ENCODE measurements at places on chromosomes 16 and 17.

DNA sequence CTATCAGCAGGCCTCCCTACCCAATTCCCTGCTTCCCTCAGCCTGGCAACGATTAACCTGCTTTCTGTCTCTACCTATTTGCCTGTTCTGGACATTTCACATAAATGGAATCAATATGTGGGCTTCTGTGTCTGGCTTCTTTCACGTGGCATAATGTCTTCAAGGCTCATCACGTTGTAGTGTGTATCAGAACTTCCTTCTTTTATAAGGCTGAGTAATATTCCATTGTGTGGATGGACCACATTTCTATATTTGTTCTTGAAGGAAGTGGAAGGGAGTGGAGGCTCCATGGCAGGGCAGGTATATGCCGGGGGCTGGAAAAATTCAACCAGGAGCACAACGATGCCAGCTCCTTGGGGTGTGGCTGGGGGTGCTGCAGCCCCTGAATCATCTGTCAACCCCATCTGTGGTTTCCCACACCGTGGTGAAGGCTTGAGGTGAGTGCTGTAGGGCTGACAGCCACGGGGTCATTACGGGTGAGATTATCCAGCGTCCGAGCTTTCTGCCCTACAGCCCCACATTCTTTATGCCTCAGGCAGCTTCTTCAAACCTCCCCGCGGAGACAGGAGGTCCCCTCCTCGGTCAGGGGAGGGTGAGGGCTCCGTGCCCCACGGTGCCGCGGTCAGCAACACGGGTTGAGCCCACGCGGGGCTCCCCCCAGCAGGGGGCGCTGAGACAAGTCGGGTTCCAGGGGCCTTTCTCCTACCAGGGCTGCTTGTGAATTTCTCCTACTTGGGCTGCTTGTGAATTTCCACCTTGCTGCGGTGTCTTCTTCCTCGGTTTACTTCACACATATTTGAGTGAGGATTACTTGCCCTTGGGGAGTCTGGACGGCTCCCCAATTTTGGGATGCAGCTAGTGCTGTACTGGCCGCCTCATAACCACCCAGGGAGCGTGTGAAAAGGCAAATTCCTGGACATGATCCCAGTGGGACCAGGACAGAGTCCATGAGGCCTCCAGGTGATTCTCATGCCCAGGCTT is 18.3 kb upstream of the WFIKKN2 start:
- DNase-seq, result no peak

DNA sequence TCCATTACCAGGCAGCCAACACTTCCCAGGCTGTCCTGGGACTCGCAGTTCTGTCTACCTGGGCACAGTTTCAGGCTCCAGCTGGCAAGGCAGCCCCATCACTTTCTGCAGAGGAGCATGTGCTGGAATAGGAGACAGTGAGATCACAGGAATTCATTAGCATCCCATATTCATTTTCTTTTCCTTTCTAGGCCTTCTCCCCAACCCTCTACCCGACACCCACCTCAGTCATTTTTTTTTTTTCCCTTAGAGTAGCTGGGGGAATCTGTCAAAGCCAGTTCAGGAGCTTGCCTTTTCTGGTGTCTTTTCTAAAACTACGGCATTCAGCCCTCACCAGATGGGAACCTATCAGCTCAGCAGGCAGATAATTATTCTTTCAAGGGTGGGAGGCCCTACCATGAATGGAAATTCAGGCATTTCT is 42.4 kb upstream of the FBXO47 start:
- no peak for DNase-seq

DNA sequence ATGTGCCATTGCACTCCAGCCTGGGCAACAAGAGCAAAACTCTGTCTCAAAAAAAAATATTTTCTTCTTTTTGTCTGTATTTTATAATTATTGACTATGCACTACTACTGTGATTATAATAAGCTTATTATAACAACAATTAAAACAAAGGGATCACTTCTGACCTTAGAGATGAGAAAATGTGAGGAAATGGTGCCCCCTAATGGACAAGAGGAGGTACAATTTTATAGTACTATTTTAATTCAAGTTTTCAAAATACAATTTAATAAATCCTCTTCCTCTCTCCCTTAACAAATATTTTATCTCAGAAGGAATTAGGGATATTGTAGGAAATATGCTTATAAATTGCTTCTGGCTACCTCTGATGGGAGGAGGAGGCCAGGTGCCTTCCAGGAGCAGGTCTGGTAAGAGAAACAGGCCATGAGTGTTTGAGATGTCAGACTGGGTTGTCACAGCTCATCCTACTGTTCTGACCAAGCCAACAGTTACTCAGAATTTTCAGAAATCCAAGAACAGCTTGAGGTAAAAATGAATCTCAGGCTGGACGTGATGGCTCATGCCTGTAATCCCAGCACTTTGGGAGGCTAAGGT is 14.0 kb downstream of the VPS53 start:
- DNase-seq, result peak; percentile 17

- no peak for DNase-seq
These were observed 34.4 kb downstream of the ZCCHC14 start for GRCh38 chr16:87458424-87458915.

- DNase-seq, result no peak
These were observed 39.3 kb downstream of the ENGASE start for GRCh38 chr17:79113699-79114457.

DNA sequence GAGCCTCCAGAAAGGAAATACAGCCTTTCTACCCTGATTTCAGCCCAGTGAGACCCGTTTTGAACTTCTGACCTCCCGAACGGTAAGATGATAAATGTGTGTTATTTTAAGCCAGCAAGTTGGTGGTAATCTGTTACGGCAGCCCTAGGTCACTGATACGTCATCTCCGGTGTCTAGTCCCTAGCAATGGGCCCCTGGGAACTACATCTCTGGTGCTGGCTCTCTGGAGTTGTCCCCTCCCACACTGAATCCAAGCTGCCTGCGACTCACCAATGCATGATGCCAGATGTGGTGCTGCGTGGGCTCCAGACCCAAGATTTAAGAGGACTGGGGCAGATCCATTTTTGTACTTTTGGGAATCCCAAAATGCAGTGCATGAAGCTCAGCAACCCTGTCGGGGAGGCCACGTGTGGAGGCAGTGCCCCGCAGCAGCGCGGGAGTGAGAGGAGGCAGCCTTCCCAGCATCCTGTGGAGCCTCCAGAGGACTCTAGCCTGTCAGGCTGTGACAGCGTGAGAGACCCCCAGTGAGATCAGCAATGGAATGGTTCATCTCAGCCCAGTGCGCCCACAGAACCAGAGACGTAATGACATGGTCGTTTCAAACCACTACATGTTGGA is 43.6 kb upstream of the USP7 start:
- no peak for DNase-seq

DNA sequence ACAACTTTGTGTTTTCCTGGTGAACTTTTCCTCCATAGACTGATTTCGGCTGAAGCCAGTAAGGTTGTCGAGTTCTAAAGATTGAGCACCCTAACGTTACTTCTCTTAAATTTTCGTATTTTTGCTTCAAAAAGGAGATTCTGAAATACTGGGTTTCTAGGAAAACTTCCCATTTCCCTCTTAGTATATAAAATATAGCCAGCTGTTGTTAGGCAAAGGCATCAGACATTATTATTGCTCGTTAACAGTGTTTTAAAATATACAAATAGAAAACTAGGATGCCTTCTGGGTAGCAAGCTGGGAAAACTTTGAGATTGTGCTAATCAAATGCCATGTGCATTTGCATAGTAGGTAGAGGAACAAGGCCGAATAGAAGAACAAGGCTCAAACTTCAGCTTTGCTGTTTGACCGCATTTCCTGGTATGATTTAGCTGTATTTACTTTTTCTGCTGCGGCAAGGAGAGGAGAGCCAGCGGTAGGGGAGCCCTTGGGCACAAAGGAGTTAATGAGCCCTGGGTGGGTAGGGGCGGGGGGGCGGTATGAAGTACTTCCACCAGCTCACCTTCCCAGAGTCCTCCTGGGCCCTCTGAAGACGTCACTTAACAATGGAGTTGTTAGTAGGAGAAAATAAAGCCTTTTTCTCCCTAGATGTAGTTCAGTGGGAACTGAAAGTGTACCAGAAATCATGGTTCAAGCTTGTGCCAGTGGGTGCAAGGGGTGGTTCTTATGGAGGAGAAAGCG is 151.9 kb downstream of the MSI2 start:
- no peak for DNase-seq

DNA sequence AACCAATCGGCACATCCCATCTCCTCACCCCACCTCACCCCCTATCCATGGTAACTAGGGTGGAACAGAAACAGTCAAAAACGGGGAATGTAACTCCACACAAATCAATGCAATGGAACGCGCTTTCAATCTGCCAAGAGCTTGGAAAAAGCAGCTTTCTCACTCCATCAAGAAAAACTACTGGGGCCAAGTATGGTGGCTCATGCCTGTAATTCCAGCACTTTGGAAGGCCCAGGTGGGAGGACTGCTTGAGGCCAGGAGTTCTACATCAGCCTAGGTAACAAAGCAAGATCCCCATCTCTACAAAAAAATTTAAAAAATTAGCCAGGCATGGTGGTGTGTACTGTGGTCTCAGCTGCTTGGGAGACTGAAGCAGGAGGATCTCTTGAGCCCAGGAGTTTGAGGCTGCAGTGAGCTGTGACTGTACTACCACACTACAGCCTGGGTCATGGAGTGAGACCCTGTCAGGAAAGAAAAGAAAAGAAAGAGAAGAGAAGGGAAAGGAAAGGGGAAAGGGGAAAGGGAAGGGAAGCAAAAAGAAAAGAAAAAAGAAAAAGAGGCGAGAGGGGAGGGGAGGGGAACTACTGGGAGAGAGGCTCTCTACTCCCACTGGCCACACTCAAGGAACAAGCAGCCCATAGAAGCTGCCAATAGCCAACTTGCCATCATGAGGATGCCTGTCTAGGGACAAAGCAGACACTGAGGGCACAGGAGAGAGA is 38.9 kb downstream of the ARHGAP17 start:
- no peak for DNase-seq

DNA sequence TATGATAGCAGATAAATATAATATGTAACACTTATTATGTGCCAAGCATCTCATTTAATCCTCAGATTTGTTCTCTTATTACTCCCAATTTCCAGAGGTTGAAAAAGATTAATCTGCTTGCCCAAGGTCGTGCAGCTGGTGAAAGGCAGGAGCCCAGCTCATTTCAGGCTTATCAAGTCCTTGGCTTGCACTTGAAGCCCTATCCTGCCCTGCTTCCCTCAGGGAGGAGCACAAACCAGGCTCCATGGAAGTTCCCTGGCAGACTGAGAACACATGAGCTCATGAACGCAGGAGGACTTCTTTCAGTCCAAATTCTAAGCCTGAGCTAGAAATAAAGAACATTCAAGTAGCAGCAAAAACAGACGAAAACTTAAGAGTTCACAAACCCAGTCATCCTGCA is 74.8 kb downstream of the USP31 start:
- DNase-seq, result no peak
